ENCODE measurements at places on chromosomes 7 and 10.

- no peak for DNase-seq
Measured at GRCh38 chr7:138400400-138400886, 59.6 kb upstream of the TRIM24 start.

DNA sequence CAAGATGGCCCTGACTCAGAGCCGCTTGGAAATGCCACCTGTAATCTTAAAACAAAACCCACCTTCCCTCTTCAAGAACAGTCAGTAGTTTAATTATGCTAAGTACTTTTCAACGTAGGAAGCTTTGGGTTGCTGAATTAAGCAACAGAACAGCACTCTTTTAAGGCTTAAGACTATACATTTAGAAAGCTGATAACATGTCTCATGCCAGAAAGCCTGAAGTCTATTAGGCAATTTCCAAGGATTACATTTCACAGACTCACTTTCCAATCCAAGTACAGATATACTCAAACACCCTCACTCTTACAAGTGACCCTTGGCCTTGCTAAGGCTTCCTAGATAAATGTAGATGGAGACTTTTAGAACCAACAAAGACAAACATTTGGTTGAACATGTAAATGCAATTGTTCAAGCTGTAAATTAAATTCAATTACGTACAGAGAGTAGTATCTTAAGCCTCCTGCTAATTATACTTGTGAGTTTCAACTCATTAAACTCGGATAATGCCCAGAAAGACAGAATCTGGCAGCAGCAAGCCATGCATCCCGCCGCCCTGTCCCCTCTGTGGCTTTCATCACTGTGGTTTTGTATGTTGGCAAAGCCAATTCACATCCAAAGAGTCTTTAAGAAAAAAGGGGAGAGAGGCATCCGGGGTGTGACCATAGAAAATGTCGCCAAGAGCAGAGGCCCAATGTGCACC is 283.1 kb upstream of the NRP1 start:
- DNase-seq: no peak

GRCh38 chr7:121945480-121946236 is 72.7 kb downstream of the PTPRZ1 start:
- no peak for DNase-seq

GRCh38 chr10:31698181-31698830 is 230.3 kb downstream of the ARHGAP12 start:
- no peak for DNase-seq
